Amniotic epithelial cell (primary cell): ENCODE measurements at places on chromosomes 2 and 18.

DNA sequence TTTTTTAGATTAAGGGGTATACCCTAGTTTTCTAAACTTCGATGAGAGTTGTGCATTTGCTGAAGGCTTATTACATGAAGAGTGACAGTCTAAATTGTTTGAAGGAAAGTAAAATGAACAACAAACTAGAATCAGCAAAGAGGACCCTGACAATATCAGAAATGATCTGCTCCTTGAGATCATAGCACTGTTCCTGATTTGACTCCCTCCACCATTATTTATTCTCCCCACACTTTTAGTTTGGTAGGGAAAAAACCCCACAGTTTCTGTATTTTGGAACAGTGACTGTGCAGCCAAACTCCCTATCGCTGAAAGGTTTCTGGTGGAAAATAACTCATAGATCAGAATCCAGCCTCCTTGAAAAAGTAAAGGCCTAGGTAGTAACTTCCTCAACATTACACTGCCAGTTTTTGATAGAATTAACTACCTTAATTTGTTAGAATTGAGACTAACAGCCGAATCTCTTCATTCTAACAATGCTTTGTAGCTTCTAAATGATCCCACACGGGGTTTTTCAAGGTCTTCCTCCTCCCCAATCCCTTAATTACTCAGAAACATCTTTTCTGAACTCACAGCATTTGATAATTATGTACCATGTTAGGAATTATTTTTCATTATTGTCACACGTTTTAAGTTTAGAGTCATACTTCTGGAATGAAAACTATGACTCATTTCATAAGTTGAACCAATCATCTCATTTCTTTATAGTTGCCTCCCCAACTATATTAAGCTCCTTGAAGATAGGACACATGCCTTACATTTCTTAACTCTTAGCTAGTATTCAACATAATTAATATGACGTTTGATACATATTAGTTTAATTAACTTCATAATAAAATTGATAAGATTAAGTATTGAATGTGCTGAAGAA, 2.9 kb downstream of the MYL12A start:
- DNase-seq, result peak; percentile 90

DNA sequence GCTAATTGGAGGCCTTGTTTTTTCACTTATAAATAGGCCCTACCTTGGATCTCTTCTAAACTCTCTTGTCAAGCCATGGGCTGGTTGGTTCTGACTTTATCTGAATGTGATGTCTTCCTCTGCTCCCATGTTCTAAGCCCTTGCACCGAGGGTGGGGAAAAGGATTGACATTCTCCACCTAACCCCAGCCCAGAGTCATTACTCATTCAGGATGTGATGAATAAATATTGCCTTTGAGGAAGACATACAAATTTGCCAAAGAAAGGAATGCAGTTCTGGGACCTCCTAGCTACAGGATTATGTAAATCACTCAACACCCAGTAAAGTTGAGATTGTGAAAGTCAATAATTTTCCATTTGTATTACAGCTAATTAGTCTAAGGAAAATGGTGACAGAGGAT, 142.1 kb upstream of the LYPD6 start:
- no peak for DNase-seq

DNA sequence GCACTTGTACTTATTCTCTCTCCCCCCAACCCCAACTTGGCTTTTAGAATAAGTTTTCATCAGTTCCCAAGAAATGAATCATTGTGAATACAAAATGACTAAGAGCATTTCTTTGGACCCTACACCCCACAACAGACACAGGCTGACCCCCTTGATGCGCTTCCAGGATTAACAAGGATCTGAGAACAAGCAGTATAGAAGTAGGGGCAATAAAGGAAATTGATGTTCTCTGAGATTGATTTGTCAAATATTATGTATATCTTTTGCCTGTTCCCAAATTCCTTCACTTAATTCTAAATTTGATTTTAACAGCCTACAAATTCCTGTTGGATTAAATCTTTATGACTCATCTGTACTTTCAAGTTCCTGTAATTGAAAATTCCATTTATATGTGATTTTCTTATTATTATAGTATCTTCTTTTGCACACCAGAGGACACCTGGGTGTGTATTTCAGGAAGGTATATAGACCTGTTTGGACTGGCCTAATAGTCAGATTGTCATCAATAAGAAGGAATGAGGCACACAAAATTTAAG, 10.2 kb upstream of the PTPN4 start:
- DNase-seq, result no peak

- peak; percentile 57 for DNase-seq
Measured at GRCh38 chr2:222024932-222025880, 273.6 kb downstream of the PAX3 start.

- no peak for DNase-seq
Measured at GRCh38 chr2:181117206-181117925, 137.0 kb downstream of the UBE2E3 start.

DNA sequence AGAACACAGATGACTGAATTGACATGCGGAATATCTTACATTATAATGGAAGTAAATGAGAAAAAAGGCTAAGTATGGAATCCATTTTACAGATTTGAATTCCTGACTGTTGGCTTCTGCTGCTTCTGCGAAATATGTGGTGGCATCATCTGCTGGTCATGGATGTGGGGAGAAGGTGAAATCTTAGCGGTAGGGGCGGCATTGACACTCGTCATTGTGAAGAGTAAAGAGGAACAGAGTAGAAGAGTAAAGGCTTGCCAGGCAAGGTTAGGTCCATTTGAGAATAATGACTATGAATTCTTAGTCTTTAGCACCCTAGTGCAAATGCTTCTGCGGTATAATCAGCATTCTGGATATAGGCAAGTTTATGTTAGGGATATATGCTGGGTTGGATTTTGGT, 32.4 kb downstream of the ACTR3 start:
- DNase-seq, result no peak

DNA sequence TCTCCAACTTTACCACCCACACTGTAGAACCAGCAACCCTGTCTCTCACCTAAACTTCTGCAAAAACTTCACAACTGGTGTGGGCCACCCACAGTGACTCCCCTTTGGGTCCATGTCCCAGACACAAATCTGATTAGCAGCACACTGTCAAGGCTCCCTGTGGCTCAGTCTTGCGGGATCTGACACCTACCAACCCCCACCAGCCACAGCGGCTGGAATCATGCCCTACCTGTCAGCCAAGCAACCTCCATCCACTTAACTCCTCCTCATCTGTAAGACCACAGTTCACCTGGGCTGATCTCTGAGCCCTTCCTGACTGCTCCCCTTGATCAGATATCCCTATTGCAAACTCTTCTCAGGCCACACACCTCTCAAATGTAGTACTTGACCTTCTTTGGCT, 14.6 kb downstream of the TCF4 start:
- DNase-seq, result no peak

- DNase-seq, result no peak
Measured at GRCh38 chr2:5538772-5539171, 153.4 kb upstream of the SOX11 start.

- no peak for DNase-seq
Measured at GRCh38 chr2:25993049-25993448, 10.8 kb upstream of the KIF3C start.

DNA sequence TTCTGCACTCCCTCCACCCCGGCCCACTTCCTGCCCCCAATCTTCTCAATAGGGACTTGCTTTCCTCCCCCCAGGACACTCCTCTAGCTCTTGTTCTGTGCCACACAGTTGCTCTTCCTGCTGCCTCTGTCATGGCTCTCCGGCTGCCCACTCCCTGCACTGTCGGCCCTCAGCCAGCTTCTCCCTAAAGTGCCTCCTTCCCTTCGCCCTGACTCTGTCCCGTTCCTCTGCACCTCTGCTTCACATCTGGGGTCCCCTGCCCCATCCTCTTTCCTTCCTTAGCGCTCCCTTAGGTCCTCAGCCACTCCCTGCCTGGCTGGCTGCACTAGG, 132.1 kb downstream of the CABLES1 start:
- DNase-seq, result no peak

GRCh38 chr18:46815661-46816060, 58.8 kb upstream of the ST8SIA5 start:
- no peak for DNase-seq

DNA sequence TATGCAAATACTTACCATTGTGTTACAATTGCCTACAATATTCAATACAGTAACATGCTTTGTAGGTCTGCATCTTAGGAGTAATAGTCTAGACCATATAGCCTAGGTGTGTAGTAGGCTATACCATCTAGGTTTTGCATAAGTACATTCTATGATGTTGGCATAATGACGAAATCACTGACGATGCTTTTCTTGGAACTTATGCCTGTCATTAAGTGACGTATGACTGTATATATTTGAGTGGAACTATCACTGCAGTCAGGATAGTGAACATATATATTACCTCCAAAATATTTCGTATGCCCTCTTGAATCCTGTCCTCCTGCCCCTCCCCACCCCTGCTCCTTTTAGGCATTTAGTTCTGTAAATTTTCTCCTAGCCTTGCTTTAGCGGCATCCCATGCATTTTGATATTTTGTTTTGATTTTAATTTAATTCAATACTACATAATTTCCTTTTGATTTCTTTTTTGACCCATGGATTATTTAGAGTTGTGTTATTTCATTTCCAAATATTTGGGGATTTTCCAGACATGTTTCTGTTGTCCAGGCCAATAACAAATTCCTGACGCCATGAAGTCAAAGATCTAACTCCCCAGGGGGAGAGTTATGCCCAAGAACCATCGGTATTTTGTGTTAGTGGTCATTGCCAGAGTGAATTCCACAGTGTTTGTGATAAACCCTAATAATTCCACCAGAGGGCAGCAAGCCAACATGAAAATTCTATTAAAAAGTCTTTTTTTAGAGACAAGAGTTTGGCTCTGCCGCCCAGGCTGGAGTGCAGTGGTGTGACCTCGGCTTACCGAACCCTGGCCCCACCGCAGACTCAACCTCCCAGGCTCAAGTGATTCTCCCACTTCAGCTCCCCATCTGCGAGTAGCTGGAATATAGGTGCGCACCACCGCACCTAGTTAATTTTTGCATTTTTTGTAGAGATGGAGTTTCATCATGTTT, 24.2 kb upstream of the CASP8 start:
- peak; percentile 60 for DNase-seq

DNA sequence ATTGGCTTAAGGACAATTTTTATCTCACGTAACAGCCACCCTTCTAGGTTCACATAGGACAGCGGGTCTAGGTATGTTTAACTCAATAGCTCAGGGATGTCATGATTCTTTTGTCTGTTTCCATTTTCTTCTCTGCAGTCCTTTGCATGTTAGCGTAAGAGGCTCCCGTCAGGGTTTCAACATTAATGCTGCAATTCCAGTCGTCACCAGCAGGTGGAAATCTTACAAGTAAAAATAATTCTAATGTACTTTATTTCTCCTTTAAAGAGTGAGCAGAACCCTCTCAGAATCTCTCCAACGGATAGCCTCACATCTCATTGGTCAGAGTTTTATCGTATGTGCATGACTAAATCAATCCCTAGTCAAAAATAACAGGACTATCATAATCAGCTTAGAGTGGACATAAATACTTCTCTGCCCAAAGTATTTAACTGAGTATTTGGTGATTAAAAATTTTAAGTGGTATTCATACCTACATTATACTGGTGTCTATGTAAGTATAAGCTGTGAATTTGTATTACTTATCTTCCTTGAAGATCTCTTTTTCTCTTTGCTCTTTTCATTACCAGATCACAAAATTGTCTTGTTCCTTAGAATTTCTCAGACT, 487.2 kb upstream of the GCFC2 start:
- peak; percentile 67 for DNase-seq

- no peak for DNase-seq
Measured at GRCh38 chr2:139876964-139877363, 1096.8 kb upstream of the NXPH2 start.

DNA sequence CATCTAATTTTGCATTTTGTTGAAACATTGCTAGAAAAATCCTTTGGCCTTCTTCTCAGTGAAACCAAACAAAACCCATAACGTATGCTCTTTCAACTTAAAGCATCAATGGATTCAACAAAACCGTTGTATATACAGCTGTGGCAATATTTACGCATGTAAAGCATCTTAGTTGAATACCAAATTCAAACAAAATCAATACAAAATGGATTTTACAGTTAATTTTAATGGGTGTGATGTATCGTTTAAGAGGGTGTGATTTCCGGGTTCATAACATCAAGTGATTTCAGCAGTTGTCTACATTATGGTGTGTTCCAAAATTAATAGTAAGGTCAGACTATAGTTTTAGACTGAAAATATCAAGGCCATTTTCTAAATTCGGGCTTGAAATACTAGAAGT, 198.2 kb downstream of the TGIF1 start:
- no peak for DNase-seq

- DNase-seq, result no peak
Measured at GRCh38 chr2:175864137-175864850, 137.8 kb downstream of the LNPK start.
